Fibroblast of lung (primary cell): ENCODE measurements at places on chromosomes 12 and 14. TPM values are rescaled to one million over a fixed set of nuclear protein-coding genes. Genes with fewer than 3 reads are reported as not detected.

DNA sequence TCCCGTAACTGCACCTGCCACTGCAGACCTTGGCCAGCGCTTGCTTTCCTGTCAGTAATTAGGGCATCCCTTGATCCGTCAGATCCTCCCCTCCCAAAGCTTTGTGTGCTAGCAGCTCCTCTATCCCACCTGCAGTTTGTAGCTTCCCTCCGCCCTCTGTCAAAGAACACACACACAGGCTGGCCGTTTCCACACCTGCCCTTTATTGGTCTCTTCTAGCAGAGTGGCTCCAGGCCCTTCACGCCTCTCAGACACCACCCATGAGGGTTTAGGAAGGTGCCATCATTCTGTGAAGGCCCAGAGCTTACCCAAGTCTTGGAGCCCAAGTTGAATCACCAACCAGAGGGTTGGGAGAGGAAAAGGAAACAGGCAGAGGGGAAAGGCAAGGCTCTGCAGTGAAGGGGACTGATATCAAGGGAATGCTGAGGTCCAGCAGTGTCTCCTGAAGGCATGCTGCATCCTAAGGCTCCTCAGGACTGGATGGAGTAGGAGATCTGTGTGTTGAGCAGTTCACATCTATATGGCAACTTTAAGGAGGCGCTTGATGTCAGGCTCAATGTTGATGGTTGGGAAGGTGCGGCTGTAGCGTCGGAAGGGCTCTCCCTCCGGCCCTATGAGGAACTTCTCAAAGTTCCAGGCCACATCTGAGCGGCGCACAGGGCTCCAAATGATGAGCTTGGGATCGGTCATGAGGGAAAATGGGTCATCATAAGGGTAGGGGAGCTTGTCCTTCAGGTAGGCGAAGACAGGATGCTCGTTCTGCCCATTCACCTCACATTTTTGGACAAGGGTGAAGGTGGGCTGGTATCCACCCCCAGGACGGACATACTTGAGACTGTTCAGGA is 3.4 kb downstream of the GPX2 start:
- no peak for DNase-seq

GRCh38 chr14:97442363-97442762 is 645.2 kb downstream of the VRK1 start:
- DNase-seq: no peak

DNA sequence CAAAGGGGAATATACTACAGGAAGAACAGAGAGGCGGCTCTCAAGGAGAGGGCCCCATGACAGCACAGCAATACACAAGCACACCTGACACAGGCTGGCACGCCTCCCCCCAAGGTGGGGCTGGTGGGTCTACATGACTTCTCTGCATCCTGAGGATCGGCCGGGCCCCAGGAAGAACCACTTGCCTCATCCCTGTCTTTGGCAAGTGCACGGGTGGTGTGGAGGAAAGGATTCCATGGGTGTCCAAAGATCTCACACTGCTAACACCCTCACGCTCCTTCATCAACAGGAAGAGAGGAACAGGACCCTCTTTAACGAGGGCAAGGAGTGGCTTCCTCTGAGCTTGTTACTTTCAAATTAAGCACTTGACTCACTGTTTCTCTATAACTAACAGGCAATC is 7.3 kb downstream of the VAMP1 start:
- DNase-seq: no peak

Gene FAM186B
- 0.33 and 0.51 TPM in 2 replicates for total RNA-seq

Gene RDH16
- 0.17 and 0.26 TPM in 2 replicates for total RNA-seq

Gene PRPH
- total RNA-seq: 0.26 and 0.50 TPM in 2 replicates
